NCI-H2107 (cell line): ENCODE measurements at places on chromosomes 7 and 10.

DNA sequence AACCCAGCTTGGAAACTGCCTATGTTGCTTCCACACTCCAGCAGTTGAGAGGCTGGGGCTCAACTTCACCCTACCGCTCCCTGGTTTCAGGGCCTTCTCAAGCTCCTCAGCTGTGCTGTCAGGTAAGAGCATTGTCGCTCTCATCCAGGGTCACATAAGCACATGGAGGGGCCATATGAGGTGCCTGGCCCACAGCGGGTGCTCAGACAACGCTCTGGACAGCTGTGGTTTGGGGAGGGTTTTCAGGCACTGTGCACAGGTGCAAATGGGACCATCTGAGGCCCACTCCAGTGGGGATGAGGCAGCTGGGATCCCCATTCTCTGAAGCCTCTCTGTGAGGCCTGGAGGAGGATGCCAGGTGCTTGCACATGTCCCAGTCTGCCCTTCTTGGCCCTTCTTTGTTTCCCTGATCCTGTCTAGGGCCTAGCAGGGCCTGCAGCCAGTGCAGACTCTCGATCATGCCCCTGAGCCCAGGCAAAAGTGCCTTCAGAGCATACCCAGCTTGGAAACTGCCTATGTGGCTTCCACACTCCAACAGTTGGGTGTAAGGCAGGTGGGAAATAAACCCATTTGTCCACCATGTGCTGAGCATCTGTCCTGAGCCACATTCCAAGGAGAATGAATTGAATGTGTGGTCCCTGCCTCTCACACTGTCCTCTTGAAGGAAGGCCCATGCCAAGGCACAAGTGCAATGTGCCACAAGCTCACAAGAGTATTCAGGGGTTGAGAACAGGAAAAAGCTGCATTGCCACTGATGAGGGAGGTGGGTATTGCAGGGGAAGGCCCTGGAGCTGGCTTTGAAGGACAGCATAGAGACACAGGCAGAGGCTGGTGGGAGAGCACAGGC, 40.3 kb downstream of the VSTM4 start:
- no peak for DNase-seq

- no peak for DNase-seq
Observed at GRCh38 chr7:156153590-156153989, 341.3 kb upstream of the SHH start.

GRCh38 chr10:84156768-84157167, 16.8 kb upstream of the GPR15LG start:
- DNase-seq, result no peak

GRCh38 chr10:45424668-45425404, 50.8 kb downstream of the ALOX5 start:
- DNase-seq, result no peak

DNA sequence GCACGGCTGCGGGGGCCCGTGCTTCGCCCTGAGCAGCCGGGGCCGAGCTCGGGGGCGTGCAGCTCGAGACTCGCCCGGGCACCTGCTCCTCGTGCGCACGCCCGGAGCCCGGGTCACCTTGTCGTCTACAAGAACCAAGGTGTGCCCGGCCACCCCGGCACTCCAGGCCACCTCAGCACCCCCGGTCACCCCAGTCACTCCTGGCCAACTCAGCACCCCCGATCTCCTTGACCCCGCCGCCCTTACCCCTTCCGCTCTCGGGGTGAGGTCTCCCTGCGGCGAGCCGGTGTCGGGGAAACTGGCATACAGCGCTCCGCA, 268 bp upstream of the IGFBP3 start:
- DNase-seq, result no peak
